ENCODE measurements at places on chromosomes 7 and 10. TPM values are rescaled to one million over a fixed set of nuclear protein-coding genes. Genes with fewer than 3 reads are reported as not detected.

- DNase-seq = no peak
- no peaks in the 10 kb centered on the region for H3K27me3 ChIP-seq
- no peaks in the 10 kb centered on the region for H3K36me3 ChIP-seq
- H3K4me3 ChIP-seq = no peak overlapping the region
- no peaks in the 10 kb centered on the region for H3K4me1 ChIP-seq
Measured at GRCh38 chr10:26479766-26480492, 41.8 kb downstream of the APBB1IP start.

DNA sequence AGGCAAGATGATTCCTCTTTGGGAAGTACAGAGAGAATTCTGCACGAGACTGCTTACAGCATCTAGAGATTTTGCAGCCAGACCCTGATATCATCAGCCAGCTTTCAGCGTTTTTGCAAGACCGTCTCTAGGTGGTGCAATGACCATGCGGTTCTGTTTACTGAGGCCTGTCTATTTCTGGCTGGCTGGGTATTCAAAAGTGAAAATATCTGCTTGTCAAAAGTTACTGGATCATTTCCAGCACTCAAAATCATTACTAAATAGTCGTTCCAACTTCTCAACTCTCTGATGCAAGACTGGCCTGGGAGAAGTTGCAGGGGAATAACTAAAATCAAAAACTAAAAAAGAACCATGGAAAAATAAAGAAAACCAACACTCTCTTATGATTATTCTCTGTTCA, 240.1 kb downstream of the ELMO1 start:
- H3K27me3 ChIP-seq = no peaks in the 10 kb centered on the region
- H3K36me3 ChIP-seq = peaks cover 66% of the 10 kb centered on the region
- H3K4me1 ChIP-seq = no peaks in the 10 kb centered on the region

GRCh38 chr7:133709036-133709880, 417.9 kb upstream of the LRGUK start:
- no peak for DNase-seq
- H3K4me3 ChIP-seq = no peak overlapping the region
- H3K36me3 ChIP-seq = no peaks in the 10 kb centered on the region
- H3K27ac ChIP-seq = no peak overlapping the region
- peaks cover 3% of the 10 kb centered on the region for H3K4me1 ChIP-seq
- H3K27me3 ChIP-seq = no peaks in the 10 kb centered on the region

DNA sequence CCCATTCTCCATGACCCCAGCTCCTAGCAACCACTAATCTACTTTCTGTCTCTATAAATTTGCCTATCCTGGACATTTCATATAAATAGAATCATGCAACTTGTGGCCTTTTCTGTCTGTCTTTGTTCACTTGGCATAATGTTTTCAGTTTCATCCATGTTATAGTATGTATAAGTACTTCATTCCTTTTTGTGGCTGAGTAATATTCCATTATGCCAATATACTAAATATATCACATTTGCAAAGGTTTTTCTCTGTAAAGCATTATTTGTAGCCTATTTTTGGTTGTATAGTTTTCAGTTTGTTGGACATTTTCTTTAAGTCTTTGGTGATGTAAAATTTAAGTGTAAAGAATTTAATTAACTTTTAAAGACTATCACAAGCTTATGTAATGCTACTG, 2.2 kb downstream of the PTPRZ1 start:
- peaks cover 49% of the 10 kb centered on the region for H3K27me3 ChIP-seq
- H3K4me1 ChIP-seq = no peaks in the 10 kb centered on the region
- no peak overlapping the region for H3K4me3 ChIP-seq
- H3K27ac ChIP-seq = no peak overlapping the region
- DNase-seq = no peak

- no peaks in the 10 kb centered on the region for H3K4me1 ChIP-seq
- H3K36me3 ChIP-seq = no peaks in the 10 kb centered on the region
- no peaks in the 10 kb centered on the region for H3K27me3 ChIP-seq
- H3K4me3 ChIP-seq = no peak overlapping the region
- H3K27ac ChIP-seq = no peak overlapping the region
Measured at GRCh38 chr7:132828502-132828901, 252.2 kb upstream of the PLXNA4 start.

DNA sequence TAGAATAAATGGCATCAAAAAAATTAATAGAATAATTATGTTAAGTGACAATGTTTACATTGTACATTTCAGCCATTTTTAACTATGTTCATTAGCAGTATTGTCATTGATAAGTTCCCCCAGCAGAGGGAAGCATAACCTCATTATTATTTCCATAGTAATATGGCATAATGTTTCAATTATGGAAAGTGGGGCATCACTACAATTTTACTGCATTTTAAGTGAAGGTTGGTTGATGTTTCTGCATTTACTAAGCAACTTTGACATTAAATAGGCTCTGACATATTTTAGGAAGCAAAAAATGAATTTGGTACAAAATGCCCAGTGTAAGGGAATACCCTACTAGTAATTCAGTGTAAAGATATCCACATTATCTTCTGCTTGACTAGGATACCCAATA, 218.3 kb downstream of the SEMA3A start:
- DNase-seq = no peak
- H3K27me3 ChIP-seq = no peaks in the 10 kb centered on the region
- peaks cover 53% of the 10 kb centered on the region for H3K36me3 ChIP-seq

DNA sequence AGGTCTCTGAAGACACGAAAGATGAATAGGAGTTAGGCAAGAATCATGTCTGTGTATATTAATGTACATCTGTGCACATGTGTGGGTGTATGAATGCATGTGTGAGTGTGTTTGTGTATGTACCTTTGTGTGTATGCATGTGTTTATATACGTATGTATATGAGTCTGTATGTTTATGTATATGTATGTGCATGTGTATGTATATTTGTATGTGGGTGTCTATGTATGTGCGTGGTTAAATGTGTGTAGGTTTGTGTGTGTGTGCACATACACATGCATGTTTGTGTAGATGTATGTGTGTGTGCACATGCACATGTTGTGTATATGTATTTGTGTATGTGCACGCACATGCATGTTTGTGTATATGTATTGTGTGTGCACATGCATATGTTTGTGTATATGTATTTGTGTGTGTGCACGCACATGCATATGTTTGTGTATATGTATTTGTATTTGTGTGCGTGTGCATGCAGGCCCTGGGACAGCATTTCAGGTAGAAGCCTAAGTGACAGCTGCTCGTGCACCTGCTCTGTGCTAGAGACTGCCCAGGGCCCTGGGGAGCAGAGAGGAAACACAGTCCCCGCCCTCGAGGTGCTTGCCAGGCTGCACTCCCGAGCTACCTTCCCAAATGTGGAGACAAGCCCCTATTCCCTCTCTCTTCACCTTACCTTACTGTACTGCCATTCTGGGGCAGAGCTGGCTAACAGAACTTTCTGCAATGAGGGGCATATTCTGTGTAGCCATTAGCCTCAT, 12.1 kb downstream of the PNLIPRP1 start:
- no peaks in the 10 kb centered on the region for H3K27me3 ChIP-seq
- H3K36me3 ChIP-seq = no peaks in the 10 kb centered on the region
- DNase-seq = no peak

Gene ECHS1
- total RNA-seq = 102 TPM

Measured in endodermal cell (in vitro differentiated cells).